GM12891 (cell line): ENCODE measurements at places on chromosomes 1 and 21.
A peak's percentile ranks its signal among the peaks of the same experiment; 100 is the strongest.

DNA sequence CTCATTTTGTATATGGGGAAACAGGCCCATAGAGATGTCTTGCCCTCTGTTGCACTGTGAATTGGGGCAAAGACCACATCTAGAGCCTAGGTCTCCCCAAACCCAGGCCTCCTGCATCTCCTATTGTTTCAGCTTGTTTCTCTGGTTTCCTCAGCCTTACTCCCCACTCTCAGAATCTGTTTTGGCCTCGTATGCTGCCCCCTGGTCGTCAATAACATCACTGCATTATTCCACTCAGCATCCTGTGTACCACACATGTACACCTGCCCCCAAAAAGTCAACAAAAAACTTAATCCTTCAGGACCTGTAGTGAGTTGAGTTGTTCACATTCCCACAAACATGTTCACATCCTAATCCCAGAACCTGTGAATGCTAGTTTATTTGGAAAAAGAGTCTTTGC, 184.8 kb downstream of the BRINP2 start:
- DNase-seq: no peak

- no peak for DNase-seq
These were observed 210.0 kb upstream of the FOXD3 start for GRCh38 chr1:63112155-63112900.

GRCh38 chr1:117346206-117346928, 20.9 kb upstream of the MAN1A2 start:
- no peak for DNase-seq

DNA sequence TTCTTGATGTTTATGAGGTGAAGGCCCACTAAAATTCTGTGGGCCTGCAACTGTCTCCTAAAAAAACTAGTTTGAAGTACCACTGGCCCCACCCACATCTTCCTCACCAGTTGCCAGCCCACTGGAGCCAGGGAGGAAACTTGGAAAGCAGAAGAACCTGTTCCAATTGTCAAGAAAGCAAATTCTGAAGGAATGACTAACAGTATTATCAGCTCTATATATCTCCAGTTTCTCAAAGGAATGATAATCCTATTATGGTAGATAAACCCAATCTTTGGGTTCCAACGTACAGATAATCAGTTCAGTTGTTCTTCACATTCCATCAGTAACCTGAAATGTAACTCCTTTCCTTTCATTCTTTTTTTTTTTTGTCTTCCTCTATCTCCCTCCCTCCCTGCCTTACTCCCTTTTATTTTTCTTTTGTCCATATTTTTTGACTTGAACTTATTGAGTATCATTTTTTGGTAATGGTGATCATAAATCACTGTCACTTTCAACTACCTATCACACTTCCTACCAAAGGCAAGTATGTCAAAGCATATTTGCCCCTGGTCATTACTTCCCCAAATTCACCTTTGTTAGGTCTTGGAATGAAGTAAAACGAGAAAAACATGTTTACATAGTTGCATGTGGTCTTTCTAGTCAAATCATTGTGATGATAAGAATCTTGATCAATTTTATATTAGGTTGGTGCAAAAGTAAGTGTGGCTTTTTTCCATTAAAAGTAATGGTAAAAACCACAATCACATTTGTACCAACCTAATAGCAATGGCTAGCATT, 943.4 kb downstream of the TTLL7 start:
- no peak for DNase-seq

DNA sequence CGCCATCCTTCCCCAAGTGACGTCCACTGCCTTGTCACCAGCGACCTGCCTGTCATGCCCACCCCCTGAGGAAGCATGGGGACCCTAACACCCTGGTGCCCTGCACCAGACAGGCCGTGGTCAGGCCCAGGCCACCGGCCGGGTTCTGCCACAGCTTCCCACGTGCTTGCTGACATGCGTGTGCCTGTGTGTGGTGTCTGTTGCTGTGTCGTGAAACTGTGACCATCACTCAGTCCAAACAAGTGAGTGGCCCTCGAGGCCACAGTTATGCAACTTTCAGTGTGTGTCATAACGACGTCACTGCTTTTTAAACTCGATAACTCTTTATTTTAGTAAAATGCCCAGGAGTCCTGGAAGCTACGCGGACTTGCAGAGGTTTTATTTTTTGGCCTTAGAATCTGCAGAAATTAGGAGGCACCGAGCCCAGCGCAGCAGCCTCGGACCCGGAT, 8.5 kb upstream of the CTRC start:
- no peak for DNase-seq

GRCh38 chr1:98278055-98278454, 357.2 kb upstream of the DPYD start:
- DNase-seq: no peak

- DNase-seq: peak; percentile 32
These were observed 74.7 kb downstream of the RUNX1 start for GRCh38 chr21:34974162-34974981.

DNA sequence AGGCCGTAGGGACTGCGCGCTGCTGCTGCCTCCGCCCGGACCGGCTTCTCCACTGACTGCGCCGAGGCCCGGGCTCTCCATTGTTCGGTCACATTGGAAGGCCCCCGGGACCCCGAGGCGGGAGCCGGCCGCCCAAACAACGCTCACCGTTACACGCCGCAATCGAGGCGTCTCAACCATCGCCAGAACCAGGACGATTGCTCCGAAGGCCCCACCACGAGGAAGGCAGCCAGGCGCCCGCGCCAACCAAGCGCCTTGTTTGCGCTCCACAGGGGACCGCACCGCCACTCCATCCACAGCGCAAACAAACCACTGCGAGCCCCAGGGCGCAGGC, 595 bp downstream of the GLUL start:
- DNase-seq: no peak

GRCh38 chr1:62377043-62377562, 57.9 kb upstream of the KANK4 start:
- DNase-seq: no peak

DNA sequence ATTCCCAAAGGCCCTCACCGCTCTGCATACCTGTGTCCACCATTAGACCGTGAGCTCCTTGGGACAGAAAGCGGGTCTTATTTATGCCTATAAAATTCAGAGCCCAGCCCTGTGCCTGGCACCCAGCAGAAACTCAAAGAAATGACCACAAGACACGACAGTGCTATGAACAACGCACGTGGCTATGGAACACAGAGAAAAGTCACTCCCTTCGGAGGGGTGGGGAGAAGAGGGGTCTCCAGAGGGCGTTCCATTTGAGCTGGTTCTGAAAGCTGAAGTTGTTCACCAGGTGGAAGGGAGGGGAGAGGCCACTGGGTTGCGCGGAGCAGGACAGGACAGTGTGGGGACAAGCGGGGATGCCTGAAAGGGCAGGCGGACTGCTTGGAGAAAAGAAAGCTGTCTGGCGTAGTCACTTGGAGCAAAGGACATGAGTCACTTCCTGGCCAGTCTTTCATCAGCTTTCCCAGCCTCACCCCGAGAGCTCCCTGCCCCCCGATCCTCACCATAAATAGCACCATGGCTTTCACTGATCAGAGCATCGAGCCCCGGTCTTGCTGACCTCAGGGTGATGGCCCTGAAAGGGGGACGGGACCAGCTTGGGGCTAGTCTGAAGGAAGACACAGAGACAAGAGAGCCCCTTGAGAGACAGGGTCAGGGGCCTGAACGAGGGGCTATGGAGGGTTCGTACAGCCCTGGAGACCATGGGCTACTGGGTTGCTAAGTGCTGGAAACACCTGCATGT, 28.5 kb downstream of the ECE1 start:
- DNase-seq: no peak

DNA sequence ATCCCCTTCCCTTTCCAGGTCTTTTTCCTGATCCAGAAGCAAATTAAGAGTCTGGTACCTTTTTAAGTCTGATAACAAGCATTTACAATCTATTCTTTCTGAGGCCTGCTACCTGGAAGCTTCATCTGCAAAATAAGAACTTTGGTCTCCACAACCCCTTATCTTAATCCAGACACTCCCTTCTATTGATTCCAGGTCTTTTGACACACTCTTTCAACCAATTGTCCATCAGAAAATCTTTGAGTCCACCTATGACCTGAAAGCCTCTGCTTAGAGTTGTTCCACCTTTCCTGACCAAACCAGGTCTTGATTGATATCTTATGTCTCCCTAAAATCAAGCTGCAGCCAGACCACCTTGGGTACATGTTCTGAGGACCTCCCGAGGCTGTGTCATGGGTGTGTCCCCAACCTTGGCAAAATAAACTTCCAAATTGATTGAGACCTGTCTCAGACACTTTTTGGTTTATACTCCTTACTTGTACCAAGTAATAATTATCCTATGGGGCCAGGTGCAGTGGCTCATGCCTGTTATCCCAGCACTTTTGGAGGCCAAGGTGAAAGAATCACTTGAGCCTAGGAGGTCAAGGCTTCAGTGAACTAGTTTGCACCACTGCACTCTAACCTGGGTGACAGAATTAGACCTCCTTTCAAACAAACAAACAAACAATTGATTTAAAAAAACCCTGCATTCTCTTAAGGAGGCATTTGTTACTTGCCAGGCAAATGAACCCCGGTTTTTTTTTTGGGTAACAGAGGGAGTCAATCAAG, 126.1 kb downstream of the MAP3K21 start:
- DNase-seq: no peak

DNA sequence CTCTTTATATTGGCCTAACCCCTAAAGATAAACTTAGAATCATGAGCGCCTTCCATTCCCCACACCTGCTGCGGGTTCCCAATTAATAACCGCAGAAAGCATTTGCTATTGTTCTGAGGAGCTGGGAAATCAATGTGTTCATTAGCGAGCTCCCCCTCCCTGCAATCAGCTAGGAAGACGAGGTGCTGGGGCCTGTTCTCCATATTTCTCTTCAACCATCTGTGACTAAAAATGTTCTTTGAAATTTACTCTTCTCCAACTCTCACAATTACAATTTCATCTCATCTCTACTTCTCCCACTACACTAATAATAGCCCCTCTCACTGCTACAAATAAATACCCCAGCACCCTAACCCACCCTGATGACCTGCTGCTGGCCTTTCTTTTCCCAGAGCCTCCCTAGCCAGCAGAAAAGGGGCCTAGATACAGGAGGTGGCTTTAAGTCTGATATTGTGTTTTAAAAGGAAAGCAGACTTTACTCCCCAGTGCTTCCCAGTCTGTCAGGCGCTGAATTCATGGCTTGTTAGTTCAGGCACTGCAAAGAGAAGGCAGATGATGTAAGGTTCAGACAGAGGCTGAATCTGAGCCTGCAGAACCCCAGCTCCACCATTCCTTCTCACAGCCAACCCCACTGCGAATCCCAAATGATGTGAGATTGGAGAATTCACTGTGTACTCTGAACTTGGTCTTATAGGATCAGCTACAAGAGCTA, 477.5 kb upstream of the DAB1 start:
- no peak for DNase-seq

DNA sequence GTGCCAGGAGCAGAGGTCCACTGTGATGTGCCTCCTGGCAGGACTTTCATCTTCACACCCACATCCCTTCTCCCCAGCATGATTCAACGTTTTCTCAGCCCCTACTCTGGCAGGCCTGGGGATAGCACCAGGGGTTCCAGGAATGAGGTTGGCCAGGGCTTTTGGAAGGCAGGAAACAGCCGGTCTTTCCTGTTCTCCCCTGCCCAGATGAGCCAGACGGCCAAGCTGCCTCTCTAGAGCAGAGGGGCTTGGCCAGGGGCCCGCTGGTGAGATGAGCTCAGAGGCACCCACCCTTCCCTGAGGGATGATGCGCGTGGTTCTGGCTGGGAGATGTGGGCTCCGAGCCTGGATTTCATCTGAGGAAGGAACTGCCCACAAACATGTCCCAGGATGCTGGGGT, 4.3 kb upstream of the MFAP2 start:
- DNase-seq: no peak

DNA sequence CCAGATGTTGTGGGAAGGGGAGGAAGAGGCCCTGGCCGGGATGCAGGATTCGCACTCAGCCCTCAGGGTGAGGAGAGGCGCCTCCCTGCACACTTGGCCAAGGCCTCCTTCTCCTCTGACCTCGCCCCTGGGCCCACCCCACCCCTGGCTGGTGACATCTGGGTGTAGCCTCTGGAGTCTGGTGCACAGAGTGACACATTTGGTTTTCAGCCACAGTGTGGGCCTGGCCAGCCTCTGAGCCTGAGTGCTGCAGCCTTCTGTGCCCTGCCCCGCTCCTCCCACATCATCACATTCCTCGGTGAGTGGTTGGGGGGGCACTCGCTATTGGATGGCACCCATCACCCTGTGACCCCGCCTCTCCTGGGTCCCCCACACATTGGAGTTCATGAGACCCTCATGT, 45.8 kb downstream of the PRDM16 start:
- no peak for DNase-seq

GRCh38 chr1:3541936-3542335, 69.4 kb downstream of the MEGF6 start:
- no peak for DNase-seq

DNA sequence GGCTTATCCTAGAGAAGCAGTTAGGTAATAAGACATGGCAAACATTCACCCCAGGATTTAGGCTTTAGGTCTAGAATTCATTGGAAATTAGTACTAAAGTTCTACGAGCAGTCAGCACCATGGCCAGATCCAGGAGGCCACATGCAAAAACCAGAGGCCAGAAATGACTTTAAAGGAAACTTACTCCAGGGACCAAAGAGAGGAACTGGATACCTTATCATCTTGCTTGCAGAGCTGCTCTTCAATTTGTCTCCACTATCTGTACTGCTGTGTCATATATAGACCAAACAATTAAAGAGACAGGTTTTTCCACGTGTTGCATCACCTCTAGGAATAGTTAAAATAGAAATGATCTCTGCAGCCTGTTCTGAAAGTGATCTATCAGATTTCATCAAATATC, 127.8 kb downstream of the LMX1A start:
- no peak for DNase-seq

DNA sequence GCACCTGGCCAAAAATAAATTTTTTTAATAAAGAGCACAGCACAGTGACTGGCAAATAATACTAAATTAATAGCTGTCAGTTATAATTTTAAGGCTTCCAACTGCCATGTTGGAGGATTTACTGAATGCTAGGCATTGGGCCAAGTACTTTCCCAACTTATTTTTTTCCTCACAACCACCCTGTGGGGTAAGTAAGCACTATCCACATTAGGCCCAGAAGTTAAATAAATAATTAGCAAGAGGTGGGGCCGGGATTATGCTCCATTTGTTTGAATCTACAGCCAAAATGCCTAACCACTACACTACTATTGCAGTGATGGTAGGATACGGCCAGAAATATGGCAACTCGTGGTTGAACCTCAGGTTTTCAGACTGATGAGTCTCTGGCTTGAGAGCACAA, 4.6 kb upstream of the TRNAU1AP start:
- DNase-seq: no peak

GRCh38 chr1:64769971-64770370, 25.1 kb downstream of the RAVER2 start:
- no peak for DNase-seq

DNA sequence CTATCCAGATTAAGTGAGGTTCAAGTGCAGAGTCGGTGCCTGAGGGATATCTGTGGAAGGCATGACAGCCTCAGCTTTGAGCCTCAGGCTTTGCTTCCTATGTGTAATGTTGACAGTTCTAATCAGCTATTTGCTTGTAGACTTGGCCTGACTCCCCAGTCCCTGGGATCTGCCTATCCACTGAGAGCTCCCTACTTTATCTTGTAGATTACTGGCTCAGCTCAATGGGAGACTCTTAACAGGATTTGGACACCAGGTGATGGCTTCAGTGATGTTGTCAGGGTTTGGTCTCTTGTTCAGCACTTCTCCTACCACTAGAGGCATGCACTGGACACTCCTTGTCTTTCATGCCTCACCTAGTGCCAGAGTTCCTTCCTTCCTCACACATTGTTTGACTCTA, 126.6 kb upstream of the BEND5 start:
- DNase-seq: no peak
